ENCODE measurements at places on chromosomes 13 and 19.

DNA sequence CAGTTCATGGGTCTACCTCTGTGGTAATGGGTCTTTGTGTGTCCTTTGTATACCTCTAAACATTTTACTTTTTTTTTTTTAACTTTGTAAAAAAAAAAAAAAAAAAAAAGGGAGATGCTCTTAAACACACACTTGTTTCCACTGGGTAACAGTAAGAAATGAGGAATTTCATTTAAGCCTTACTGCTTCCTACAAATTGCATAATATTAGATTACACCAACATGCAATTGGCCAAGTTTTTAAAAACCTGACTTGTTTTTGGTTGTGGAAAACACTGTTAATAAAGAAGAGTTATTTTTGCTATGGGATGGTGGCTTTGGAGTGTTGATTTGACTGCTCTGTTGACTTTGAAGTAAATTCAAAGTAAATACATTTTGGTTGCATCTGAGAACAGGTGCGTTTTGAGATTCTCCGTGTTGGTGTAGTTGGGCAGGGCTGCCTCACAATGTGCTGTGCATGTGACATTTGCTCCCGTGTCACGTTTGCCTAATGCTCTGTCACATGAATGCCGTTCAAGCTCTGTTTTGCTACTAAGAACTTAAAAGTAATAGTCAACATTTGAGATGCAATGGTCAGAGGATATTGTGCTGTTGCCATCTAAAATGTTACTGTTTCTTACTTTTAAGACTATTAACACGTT is 202.4 kb downstream of the LMO7 start:
- DNase-seq = no peak

DNA sequence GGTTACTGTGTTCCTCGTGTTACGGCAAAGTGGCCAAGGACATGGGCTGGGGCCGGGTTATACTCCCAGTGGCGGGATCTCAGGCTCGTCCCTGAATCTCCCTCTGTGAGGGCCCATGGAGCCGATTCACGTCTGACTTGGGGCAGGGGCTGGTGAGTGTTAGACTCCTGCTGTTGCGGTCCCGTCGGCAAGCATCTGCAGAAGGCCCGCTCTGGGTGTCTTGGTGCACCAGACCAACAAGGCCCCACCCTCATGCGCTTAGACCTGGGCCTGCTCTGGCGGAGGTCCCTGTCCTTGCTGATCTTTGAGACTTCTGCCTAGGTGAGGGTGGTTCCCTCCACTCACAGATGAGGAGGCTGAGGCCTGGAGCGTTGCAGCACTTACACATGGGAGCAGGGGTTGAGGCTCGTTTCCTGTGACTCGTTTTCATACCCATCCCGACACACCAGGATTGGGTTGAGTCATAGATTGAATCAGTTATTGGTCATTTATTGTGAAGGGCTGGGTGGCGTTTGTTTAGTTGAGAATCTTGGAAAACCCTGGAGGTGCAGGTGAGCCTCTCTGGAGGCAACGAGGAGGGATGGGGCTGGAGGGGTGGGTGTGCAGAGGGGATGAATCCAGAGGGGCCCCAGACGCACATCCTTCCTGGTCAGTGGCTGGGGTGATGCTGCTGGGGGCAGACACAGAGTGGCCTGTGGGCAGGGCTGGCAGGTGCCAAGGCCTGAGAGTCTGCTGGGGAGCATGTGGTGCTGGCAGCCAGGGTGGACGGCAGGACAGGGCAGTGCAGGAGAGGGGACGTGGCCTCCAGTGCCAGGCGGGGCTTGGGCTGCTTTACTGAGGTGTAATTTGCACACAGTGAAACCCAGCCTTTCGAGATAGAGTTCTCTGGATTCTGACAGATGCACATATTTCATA is 4.6 kb downstream of the EPN1 start:
- no peak for DNase-seq

- no peak for DNase-seq
Observed at GRCh38 chr13:64314331-64314730, 2898.7 kb upstream of the PCDH20 start.

DNA sequence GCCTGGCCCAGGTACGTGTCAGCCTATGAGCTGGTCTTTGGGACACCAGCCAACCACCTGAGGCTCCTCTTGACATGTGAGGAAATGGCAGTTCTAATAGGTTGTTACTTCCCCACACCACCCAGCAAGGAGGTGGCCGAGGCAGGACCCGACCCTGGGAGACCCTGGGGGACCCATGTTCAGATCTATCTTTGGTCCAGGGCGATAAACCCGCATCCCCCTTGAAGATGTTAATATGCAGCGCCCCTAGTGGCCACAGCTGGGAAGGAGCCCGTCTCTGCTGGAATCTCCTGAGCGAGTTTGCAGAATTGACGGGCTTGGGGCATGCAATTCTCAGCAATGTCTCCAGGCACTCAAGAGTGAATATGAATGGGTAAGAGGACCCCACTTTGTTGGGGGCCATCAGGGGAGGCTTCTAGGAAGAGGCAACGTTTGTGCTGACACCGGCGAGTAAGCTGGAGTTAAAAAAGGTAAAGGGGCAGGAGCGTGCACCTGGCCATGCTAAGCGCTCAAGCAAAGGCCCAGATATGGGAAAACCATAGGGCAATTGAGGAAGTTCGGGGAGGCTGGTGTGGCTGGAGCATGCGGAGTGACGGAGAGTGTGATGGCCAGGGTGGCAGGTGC is 1.5 kb upstream of the MYO1F start:
- DNase-seq = peak; percentile 40

GRCh38 chr19:50050406-50051227 is 24.8 kb downstream of the ZNF473 start:
- DNase-seq = peak; percentile 55

- no peak for DNase-seq
Observed at GRCh38 chr13:21884299-21884909, 213.5 kb downstream of the FGF9 start.

DNA sequence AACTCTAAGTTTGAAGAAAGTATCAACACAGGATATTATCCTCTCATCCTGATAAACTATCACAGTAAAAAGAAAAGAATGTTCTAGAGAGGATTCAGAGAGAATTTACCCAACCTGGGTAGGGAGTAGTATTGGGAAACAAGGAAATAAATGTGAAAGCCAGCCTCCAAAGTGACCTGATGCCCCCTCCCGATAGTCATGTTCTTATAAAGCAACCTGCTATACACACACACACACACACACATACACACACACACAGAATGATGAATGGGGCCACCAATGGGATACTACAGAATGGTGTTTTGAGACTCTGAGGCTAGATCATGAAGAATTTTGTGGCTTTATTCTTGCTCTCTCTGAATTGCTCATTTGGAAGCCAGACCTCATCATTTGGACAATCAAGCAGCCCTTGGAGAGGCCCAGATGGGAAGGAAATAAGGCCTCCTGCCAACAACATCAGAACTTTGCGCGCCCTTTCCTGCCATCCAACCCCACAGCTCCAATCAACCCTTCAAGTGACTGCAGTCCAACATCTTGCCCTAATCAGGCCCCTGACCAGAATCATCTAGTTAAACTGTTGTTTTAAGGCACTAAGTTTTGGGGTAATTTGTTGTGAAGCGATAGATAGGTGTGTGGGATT is 807.9 kb upstream of the ARGLU1 start:
- no peak for DNase-seq

- no peak for DNase-seq
Observed at GRCh38 chr19:19261350-19262189, 11.5 kb downstream of the TM6SF2 start.

DNA sequence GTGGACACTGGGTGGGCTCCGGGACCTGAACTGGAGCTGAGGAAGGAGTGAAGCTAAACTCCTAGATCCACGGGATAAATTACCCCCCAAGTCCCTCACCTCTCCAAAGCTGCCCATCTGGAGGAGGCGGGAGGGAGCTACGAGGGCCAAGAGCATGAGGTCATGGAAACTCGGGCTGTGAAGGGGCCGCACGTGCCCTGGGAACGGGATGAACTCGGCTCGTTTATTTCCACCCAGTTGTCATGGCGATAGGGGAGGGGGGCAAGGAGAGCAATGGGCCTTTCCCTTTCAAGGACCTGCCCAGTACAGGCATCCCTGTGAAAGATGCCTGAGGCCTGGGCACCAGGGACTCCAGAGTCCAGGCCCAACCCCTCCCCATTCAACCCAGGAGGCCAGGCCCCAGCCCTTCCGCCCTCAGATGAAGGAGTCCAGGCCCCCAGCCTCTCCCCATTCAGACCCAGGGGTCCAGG is 3.8 kb downstream of the PPP1R12C start:
- DNase-seq = no peak

GRCh38 chr13:63403733-63404132 is 1988.1 kb upstream of the PCDH20 start:
- DNase-seq = no peak

- DNase-seq = no peak
Observed at GRCh38 chr19:35738021-35738886, 4.0 kb downstream of the IGFLR1 start.

GRCh38 chr19:588741-589692 is 664 bp upstream of the HCN2 start:
- DNase-seq = peak; percentile 55

DNA sequence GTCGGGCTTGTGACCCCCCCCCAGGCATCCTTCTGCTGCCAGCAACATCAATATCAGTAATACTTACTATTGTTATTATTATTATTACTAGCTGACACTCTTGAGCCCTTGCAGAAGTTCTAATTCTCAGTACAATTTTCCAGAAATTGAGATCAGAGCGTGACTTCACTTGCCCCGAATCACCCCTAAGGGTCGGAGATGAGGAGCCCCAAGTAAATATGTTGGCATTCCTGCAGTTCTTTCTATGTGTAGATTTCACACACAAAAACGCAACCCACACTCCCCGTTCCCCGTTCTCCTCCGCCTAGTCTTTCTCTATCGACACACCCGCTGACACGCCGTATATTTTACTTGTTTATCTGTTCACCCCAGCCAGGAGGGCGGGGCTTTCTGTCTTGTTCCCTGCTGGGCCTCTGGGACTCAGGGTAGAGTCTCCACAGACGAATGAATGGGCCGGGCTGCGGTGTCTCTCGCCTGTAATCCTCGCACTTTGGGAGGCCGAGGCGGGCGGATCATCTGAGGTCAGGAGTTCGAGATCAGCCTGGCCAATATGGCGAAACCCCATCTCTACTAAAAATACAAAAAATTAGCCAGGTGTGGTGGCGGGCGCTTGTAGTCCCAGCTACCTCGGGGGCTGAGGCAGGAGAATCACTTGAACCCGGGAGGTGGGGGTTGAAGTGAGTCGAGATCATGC is 14.7 kb downstream of the TLE5 start:
- DNase-seq = peak; percentile 87

GRCh38 chr13:100619940-100620339 is 31.4 kb upstream of the GGACT start:
- no peak for DNase-seq

All from NCI-H2171 (cell line).